ENCODE measurements at places on chromosomes 11 and 22. TPM values are rescaled to one million over a fixed set of nuclear protein-coding genes. Genes with fewer than 3 reads are reported as not detected.

DNA sequence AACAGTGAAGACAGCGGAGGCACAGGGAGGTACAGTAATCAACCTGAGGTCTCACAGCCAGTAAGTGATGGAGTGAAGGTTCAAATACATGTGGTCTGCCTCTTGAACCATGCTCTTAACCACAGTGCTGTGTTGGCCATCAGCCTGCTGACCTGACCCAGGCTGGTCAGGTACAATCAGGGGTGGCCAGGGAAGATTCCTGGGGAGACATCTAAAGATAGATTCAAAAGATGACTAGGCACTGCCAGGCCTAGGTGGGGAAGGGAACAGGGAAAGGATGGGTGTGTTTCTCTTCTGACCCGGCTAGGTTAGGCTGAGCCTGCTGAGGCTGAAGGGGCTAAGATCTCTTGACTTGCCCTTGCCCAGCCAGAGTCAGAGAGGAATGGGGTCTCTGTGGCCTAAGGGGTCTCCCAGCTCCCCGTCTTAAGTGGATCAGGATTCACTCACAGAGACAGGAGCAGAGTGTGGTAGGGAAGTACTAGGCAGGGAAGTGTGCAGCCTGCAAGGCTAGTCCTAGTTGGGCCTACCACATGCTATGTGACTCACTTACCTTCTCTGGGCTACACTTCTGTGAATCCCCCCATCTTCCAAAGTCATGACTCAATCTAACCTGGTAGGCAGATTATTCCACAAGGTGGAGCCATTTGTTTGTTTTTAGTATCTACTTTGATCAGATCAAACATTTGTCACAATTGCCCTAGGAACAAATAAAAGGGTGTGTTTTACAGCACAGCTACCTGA, 10.4 kb upstream of the SREBF2 start:
- no peak for DNase-seq

DNA sequence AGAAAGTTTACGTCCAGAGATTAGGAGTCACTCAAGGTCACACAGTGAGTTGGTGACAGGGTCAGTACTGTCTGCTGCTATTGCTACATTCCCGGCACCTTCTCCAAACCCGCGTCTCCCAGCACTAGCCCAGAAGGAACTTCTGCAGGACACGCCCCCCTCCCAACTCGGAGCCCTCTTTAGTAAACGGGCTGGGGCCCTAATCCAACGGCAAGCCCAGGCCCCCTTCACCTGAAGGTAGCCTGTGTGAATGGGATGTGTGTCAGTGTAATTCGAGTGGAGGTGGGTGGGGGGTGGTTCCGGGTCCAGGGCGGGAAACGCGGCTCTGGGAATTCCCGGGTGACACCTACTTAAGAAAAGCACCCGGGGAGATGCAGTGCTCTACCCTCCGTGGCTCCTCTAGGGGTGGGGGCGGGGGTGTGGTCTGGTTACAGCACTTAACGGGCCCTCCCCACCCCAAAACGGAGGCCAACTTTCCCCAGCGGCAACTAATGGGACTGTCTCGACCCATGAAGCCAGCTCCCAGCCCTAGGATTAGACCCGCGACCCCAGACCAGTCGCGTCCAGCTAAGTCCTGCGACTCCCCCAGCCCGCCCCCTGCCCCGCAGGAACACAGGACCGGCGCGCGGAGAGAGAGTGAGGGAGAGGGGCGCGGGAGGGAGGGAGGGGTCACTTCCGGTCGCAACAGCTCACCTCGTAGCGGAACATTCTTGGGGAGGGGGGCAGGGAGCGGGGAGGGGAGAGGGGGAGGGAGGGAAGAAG, 468 bp downstream of the PATL1 start:
- DNase-seq: no peak

GRCh38 chr11:843818-844692, 1.4 kb downstream of the TSPAN4 start:
- no peak for DNase-seq

- DNase-seq: no peak
Observed at GRCh38 chr11:104645261-104646222, 252.7 kb downstream of the CASP12 start.

DNA sequence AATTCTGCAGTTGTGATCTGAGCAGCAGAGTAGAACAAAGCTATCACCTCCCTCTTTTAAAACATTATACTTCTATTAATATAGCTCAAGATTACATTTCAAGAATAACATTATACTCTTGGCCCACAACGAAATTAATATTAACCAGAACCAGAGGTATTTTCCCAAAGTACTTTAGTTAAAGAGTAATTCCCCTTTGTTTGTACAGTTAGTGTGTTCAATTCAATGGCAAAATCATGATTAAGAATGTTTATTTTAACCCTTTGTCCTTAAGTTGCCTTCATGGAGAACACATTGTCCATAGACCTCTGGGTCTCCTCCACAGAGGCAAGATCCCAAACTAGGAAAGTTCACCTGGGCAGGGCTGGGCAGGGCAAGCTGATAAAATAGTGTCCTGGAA, 88.0 kb upstream of the CSNK2A3 start:
- no peak for DNase-seq

- no peak for DNase-seq
Observed at GRCh38 chr11:35964841-35965240, 21.0 kb downstream of the LDLRAD3 start.

- no peak for DNase-seq
Observed at GRCh38 chr11:12100841-12101242, 9.5 kb upstream of the MICAL2 start.

GRCh38 chr11:67491276-67492068, 8.6 kb downstream of the AIP start:
- DNase-seq: no peak

GRCh38 chr11:126992065-126992803, 8.3 kb downstream of the KIRREL3 start:
- no peak for DNase-seq

DNA sequence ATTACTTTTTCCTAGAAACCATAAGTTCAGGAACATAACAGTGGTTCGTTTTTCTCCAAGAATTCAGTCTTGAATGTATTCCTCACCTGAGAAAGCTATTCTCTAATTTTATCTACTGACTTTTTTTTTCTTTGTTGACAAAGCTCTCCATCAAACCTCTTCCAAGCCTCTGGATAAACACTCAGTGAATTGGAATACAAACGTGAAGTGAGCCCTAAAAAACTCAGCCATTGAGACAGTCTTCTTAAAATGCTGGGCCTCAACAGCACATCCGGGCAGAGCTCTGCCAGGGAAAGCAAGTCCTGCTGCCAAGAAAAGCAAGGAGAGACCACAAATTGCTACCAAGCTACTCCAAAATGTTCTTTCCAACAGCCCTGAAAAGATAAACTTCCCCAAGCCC, 7.7 kb upstream of the SLC1A2 start:
- DNase-seq: no peak

- peak; percentile 73 for DNase-seq
Observed at GRCh38 chr11:69497221-69497787, 15.8 kb downstream of the LINC01488 start.

The PHF21B gene
- total RNA-seq: 0.63 TPM

The IL18 gene
- total RNA-seq: 18.1 TPM

The ANO5 gene
- total RNA-seq: 15.4 TPM

The RPS25 gene
- total RNA-seq: 904 TPM

Data from urinary bladder (tissue), 4 donors.